Activated T-helper 1 cell treated with anti-CD3 and anti-CD28 coated beads, Interleukin-2, amount 50 U/mL, for 16 hours (primary cell): ENCODE measurements at places on chromosomes 1 and 21.

DNA sequence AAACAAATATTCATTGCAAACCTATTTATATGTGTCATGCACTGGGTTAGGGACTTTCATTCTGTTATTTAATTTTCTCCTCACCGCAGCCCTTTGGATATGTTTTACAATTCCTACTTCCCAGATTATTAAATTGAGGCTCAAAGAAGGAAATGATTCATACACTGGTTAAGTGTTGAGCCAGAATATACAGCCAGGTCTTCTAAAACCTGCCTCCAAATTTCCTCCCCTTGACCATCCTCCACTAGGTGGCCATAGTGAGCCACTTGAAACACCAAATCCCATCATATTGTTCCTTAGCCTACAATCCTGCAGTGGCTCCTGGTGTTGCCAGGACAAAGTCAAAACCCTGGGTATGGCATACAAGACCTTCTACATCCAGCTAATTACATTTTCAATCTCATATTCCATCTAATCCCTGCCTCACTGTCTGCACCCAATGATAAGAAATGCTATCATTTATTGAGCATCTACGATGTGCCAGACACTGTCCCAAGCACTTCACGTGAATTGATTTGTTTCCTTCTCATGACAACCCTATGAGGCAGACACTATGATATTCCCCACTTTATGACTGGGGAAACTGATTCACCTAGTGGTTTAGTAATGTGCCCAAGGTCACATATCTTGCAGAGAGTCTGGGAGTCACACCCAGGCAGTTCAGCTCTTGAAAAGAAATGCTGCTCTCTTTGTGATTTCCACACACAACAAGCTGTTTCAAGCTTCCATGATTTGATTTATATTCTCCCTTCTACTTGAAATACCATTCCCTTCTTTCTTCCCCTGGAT is 23.6 kb upstream of the KIRREL1 start:
- no peak for DNase-seq

DNA sequence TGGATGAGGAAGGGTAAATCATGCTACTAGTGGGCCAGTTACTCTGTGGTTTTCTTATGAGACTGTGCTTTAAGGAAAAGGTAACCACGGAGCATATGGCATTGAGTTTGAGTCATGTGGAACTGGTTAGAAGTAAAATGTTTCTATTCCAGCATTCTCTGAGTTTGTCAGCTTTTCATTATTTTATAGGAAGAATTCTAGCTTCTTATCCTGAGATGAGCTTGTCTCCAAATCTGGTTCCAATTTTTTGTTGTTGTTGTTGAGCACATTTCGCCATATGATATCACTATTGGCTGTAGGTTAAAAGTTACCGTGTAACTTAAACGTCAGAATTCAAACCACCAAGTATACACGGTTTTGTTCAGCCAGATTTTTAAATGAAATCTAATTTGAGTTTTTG is 69.9 kb downstream of the ATF6 start:
- no peak for DNase-seq

DNA sequence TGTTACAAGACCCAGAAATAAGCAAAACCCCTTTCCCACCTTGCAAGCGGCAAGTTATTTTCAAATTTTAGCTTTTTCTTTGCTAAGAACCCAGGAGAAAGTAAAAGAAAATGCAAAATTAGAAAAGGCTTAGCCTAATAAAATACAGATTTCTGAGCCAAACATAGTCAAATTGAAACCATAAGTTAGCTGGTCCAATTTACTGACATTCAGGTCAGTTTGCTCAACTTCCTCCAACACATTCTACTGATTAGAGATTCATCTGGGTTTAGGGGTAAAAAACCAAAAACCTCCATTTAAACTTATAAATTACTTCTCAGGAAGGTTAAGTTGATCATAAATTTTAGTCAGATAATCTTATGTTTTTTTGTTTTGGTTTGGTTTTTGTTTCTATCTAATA is 701.8 kb upstream of the CXADR start:
- no peak for DNase-seq

- no peak for DNase-seq
Observed at GRCh38 chr1:36351227-36351977, 28.0 kb upstream of the EVA1B start.
